Retinal pigment epithelial cell (primary cell): ENCODE measurements at places on chromosomes 6 and 20.

DNA sequence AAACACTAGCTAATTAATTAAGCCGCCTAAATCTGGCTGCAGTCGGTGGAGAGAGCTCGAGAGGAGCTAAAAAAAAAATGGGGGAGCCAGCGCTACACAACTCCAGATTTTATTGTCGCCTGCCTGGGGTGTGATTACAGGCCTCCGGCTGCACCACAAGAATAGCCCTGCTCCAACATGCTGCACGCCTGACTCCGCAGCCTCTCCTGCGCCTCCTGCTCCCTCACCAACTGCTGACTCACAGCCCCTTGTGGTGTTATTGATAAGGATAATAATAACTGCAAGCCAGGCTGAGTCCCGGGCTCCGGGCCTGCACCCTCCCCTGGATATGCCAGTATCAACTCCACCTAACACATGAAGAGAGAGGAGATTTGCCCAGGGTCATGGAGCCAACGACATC, 16.8 kb downstream of the SIRPA start:
- no peak for DNase-seq

GRCh38 chr6:79600812-79601609, 30.1 kb upstream of the SH3BGRL2 start:
- DNase-seq: no peak

GRCh38 chr6:50185006-50185405, 135.3 kb upstream of the DEFB112 start:
- no peak for DNase-seq

DNA sequence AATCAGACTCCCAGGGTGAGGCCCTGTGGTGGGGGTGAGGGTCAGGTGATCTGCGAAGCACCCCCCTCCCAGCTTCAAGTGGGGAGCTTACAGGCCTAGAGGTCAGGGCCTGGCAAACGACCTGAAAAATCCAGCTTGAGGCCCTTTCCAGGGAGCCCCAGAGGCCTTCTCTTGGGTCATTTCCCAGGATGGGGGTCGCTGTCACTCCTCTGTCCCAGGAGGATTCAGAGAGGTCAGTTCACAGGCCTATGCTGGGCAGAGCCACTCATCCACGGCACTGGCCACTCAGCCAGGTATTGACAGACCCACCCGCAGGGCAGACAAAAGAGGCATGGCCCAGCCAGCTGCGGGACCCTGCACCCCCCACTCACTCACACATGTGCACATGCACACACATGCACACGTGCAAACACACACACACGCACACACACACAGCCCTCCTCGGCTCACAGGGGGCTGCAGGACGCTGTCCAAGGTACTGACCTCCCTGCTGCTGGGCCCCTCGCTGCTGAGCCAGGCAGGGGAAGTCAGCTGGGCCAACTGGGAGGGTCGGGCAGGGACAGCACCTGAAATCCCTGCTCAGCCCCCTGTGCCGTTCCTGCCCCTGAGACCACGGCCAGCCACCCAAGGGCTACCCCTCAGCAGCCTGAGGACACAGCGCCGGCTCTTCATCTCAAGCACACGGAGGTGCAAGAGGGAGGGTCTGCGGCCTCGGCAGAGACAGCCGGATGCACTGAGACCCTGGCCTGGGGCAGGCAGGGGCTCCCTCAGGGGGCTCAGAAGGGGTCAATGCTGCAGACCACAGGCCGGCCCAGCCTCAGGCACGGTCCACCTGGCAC, 113.8 kb downstream of the TAF4 start:
- no peak for DNase-seq

DNA sequence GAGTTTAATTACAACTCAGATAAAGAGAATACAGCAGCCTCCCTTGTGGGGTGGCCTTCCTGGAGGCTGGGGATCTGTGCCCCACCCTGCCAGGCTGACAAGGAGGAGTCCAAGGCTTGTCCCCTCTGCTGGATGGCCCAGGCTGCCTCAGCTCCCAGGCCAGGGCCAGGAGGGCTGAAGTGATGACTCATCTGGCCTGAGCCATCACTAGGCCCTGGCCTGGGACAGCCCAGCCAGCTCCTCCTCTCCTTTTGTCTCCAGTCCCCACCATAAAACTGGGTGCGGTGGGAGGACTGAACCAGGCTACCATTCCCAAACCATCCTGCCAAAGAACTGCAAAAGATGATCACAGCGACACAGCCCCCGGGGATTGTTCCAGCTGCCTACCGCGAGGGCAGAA, 15.0 kb downstream of the GRM4 start:
- DNase-seq: no peak
